Aorta (tissue), 5 donors: ENCODE measurements at places on chromosomes 1 and 21. TPM values are rescaled to one million over a fixed set of nuclear protein-coding genes. Genes with fewer than 3 reads are reported as not detected.

The DENND2D gene
- 12.3 TPM for total RNA-seq

- no peak for DNase-seq
Measured at GRCh38 chr1:188517139-188517538, 1688.4 kb downstream of the PLA2G4A start.

- DNase-seq = no peak
Measured at GRCh38 chr1:17190010-17190995, 14.6 kb upstream of the PADI1 start.

GRCh38 chr1:117719004-117719403 is 113.2 kb downstream of the TENT5C start:
- DNase-seq = no peak
